ENCODE measurements at places on chromosomes 6 and 20.

DNA sequence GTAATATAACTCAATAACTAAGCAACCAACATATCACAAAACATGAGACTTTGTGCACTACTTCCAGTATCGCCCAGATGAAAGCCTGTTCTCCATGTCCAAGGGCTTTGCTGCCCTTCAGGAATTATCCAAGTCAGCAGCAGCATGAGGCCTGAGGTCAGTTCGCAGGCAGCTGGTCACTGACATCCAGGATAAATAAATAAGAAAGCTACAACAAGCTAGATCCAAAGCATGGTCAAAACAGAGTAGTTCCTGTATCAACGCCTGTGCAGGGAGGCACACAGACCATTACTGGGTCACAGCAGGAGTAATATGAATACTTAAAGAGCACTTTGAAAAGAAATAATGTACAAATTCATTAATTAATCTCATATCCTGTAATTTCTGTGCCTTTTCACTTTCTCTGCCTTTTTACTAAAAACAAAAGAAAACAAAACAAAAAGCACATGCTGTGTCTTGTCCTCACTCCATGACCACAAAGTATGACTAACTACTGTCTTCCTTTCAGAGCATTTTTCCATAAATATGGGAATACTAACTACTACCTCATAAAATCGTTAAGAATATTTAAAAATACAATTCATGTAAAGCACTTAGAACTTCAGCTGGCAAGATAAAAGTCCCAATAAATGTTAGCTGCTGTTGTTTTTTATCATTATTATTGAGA, 374.9 kb upstream of the IRAK1BP1 start:
- no peak for DNase-seq

- DNase-seq = peak; percentile 30
Observed at GRCh38 chr6:13614126-13614925, 809 bp upstream of the NOL7 start.

GRCh38 chr6:129696843-129697242, 13.1 kb downstream of the ARHGAP18 start:
- no peak for DNase-seq

DNA sequence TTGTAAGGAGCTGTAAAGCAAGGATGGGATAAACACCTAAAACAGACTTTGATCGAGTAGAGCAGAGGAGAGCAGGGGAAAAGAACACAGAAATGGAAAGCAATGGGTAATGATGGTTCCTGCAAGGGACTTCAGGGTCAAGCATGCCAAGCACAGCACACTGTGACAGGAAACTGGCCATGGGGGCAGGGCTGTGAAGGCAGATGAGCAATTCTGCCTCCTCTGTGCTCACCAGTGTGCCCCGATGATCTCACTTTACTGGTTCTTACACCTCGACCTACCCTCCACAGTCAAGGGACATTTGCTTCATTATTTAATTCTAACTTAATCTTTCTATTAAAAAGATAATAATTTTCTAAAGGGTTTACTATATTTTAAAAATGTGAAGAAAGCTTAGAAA, 21.6 kb upstream of the MYB start:
- DNase-seq = no peak

DNA sequence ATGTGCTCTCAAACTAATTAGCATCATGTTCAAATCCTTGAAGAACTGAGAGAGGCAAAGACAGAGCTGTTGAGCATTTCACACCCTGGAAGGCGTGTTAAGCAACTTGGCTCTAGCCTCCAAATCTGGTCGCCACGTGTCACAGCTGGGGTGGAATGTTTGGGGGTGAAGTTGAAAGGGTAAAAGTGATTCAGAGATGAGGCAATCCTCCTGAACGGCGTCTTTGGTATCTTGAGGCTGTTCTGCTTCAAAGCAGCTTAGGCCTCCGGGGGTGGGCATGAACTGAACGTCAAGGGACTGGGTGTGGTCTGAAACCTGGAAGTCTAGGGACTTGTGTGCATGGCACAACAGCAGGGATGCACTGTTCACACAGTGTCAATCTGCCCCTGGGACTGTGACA, 62.3 kb downstream of the TRAM2 start:
- DNase-seq = no peak
